ENCODE measurements at places on chromosomes 2 and 18.

DNA sequence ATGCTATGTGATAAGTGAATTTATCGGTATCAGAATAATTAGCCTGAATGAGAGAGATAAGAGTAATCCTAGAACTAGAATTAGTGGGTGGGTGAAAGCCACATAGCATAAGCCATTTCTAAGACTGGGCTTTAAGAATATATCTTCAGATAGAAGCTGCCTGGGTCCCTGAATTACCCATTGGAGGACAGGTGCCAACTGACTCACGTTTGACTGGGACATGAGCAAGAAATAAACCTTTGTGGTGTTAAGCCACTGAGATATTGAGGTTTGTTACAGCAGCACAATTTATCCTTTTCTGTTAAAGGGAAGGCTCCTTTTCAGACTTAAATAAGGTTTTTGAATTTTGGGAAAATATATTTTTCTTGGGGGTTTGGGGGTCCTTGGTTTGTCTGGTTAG, 95.9 kb downstream of the POLE4 start:
- DNase-seq = no peak

GRCh38 chr2:240579071-240579762, 7.3 kb upstream of the CAPN10 start:
- DNase-seq = no peak

DNA sequence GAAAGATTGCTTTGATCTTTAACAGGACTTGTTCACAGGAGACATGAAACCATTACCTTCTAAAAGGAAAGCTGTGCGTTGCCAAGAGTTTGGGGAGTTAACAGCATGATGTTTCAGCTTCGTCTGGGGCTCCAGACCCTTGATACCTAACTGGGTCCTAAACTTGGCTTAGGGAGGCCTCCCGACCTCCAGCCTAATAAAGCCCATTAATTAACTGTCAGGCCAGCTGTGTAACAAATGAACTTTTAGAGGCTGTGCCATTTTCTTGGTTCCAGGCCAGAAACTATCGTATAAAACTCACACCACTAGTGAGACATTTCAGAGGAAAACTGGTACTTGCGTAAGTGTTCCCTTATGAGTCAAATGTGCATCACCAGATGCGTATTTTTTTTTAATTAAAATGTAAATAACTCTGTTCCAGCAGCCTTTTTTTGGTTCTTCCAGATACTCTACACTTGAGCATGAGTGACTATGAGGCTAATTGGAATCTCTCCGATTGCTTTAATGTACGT, 236.5 kb downstream of the BCL2 start:
- no peak for DNase-seq

DNA sequence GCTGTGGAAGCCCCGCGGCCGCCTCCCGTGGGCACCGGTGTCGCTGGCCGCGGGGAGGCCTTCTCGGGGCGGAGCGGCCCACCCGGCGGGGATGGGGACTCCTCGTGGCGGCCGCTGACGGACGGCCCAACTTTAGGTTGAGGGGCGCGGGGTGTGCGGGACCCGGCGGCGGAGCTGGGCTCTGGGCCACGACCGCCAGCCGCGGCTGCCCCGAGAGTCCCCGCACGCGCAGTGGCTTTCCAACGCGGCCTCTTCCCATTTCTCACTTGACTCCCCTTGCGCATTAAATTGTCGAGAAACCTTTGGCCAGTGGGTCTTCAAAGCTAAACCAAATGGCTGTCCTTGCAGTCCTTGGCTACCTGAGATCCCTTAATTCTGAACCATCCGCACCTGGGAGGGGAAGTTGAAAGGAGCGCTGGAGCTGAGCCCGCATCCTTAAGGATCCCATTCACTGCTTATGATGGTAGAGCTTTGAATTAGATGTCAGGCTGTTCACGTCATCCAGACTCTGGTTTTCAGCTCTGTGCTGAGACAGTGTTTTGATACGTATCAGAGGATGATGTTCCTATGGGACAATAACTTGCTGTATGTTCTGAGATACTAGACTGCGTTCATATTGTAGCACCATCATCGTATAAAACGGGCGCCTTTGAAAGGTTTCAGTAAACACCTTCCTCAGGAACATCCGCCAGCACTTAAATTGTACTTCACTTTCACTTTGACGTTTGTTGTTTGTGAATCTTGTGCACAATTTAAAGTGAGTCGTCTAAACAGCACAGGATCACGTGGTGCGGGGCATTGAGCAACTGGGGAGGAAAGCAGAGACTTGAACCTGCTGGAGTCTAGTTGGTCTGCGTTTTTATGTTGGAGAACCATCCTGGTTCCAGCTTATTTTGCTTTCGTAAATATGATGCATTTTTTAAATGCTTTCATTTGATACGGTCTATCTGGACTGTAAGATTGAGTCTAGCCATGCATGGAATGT, 874 bp downstream of the CLIP4 start:
- peak; percentile 28 for DNase-seq

GRCh38 chr2:182625814-182626213, 90.2 kb upstream of the DNAJC10 start:
- DNase-seq = no peak

- peak; percentile 14 for DNase-seq
These were observed 24.6 kb downstream of the FECH start for GRCh38 chr18:57561728-57562423.

DNA sequence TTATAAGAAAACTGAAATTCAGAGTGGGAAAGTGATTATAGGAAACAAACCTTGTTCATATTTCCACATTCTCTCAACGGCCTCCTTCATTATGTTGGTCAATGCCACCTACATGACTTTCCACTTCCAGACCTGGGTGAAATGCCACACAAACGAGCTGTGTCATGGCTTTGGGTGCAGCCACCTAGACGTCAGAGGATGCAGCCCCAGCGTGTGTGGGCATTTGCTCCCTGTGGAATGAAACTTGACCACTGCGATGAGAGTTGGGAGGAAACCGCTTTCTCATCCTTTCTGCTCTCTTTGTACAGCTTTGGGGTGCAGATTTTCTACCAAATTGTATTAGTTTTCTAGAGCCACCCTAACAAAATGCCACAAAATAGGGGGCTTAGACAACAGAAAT, 291.0 kb downstream of the CYRIA start:
- no peak for DNase-seq

- no peak for DNase-seq
These were observed 64.8 kb downstream of the BCL2L11 start for GRCh38 chr2:111185361-111186022.

DNA sequence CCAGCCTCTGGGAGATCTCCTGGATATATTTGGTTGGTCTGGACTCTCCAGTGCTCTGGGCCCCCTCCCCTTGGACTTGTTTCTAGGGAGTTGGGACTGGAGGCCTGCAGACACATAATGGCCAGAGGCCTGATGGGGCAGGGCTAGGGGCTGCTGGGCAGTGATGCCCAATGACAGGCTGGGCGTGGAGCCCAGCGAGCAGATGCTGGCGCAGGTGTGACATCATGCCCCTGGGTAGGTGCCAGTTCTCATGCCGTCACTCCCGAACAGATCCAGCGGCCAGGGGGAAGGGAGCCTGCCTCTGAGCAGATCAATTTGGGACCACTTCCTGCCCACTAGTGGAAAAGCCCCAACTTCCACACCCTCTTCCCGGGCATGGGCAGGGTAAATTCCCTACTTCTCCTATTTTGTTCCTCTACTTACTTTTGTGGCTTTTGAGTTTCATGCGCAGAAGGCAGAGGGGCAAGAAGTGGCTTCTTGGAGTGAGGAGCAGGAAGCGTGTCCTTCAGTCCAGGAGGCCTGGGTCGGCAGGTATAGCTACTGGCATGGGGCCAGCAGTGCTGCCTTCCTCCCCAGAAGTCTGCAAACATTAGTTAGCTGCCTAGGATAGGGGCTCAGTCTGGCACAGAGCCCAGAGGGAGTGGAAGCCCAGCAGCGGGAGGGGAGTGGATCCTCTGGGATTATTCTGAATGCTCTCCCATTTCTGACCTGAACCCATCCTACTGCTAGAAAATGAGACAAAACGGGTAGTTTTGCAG, 6.1 kb downstream of the MPV17 start:
- DNase-seq = no peak

GRCh38 chr2:47344890-47345589, 57.9 kb upstream of the MSH2 start:
- DNase-seq = peak; percentile 92

- no peak for DNase-seq
These were observed 294.6 kb downstream of the LRATD1 start for GRCh38 chr2:14927021-14927564.

DNA sequence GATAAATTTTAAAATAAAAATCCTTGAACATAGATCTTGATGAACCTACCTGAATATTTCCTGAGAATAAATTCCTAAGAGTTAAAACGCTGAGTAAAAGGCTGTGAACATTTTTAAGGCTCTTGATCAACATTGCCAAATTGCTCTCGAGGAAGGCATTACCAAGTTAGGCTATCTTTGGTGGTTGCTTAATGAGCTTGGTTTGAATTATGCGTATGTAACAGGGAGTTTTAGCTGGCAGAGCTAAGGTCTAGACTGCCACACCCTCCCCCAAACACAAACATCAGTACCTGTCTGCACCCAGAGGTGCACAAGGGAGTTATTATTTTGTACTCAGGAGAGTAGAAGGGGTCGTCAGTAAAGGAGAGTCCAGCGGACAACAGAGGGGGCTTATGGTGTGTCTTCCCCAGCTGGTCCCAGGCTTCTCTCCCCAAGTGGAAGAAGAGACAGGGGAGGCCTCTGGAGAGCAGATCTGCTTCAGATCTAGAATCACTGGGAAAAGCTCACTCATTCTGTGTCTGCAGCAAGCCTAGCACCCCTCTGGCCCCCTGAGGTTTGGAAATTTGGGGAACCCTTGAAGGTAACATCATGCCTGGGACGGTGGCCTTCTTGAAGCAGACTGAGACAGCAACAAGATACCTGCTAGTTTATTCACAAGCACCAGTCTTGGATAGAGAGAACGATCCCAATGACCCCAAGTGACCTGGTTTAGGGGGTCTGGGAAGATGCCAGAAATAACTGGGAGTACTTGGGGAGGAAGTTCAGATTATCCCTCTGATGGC, 197.2 kb upstream of the ID2 start:
- DNase-seq = no peak

GRCh38 chr2:117537032-117537431, 277.5 kb upstream of the DDX18 start:
- no peak for DNase-seq

DNA sequence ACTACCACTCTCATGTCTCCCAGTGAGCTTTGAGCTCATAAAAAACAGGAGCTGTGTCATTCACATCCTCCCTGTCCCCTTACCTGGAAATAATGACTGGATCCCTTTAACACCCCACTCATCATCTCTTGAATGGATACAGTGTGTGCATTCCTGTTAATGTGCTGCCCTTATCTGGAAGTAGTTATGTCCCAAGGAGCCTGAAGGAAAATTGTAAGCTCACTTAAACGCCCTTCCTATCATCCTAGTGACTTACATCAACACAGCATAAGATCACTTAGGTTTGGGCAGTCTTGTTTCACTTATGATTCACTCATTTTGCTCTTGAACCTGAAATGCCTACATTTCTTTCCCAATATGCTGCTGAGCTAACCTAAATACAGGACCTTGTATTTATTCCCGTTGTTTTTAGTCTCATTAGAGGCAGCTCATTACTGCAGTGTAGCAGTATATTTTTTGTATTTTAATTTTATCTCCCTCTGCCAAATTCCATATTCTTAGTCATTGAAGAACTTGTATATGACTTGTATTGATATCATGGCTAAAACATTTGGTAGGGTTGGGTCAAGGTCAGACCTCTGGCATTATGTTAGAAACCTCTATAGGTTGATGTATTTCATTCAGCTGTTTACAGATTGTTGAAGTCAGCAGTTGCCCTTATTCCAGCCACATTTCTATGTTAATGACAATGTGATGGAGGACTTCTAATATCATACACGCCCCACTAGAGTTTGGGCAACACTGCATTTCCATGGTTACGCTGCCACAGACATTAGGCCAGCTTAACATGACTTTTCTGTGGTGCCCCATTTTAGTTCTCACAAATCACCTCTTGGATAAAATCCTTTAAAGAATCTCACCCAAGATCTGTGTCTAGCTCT, 72.9 kb downstream of the PKP4 start:
- no peak for DNase-seq

GRCh38 chr18:12053289-12053688, 40.4 kb upstream of the ANKRD62 start:
- DNase-seq = no peak

GRCh38 chr2:15941481-15941850, 1.1 kb downstream of the MYCN start:
- DNase-seq = no peak

- DNase-seq = no peak
These were observed 73.1 kb downstream of the MYCN start for GRCh38 chr2:16013359-16013911.

- no peak for DNase-seq
These were observed 40.3 kb upstream of the YPEL5 start for GRCh38 chr2:30106543-30106942.

GRCh38 chr18:79953971-79954651, 2.7 kb upstream of the SLC66A2 start:
- no peak for DNase-seq

GRCh38 chr18:37667836-37668235, 102.2 kb upstream of the CELF4 start:
- no peak for DNase-seq

DNA sequence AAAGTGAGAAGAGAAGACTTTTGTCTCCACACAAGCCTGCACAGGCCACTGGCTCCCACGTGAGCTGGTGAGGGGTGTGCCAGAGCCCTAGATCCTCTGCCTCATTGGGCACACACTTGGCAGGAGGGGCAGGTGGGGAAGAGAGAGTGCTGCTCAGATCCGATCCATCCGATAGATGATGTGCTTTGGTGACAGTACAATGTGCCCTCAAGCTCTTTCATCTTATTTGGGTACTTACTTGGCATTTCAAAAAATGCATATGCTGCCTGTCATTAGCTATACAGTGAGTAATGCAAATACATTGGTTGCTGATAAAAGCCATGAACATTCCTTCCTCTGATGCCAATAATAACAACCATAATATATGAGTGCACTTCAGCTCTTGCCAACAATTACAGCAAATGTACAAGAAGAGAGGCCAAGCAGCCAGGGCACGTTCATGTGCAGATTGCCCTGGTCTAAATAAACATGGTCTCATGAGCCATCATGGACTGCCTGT, 255.3 kb downstream of the VAPA start:
- DNase-seq = peak; percentile 32

DNA sequence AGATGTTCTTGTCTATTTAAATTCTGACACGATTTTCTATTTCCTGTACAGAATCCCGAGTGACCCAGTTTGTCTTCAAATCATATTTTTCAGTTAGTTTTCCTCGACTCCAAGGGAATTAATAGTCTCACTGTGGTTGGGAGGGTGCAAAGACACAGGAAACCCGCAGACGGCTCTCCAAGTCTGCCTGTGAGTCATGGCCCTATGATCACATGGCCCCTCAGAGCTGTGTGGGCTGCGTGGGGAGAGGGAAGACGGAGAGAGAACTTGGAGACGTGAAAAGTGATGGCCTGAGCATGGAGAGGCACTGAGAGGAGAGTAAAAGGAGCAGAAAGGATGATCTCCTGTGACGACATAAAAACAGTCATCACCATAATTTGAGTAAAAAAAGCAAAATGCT, 989.9 kb downstream of the DCDC2C start:
- no peak for DNase-seq

GRCh38 chr2:75728614-75729419, 18.1 kb upstream of the GCFC2 start:
- DNase-seq = no peak

- DNase-seq = no peak
These were observed 5.9 kb downstream of the RAB10 start for GRCh38 chr2:26039603-26040323.
